ENCODE measurements at places on chromosomes 4 and X.

- ATAC-seq = peak; percentile 47
Observed at GRCh38 chr4:121707344-121707743, 10.6 kb upstream of the ANXA5 start.

DNA sequence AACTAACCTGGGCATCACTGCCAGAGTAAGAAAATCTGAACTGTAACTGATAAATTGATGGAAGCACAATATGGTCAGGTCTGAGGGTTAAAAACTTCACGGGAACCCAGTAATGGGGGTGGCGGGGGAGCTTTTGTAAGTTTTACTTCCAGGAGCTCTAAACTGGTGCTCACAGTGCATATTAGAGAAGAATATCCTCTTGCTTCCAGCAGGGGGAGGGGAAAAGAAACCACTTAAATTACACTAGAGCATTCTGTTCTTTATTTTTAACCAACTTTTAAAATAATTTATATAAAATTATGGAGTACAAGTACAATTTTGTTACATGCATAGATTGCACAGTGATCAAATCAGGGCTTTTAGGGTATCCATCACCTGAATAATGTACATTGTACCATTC is 33.7 kb downstream of the WDR17 start:
- no peak for ATAC-seq

- ATAC-seq = peak; percentile 52
Observed at GRCh38 chr4:139314047-139314800, 11.9 kb upstream of the NDUFC1 start.

- no peak for ATAC-seq
Observed at GRCh38 chrX:131778269-131779218, 234.7 kb downstream of the OR13H1 start.

- ATAC-seq = no peak
Observed at GRCh38 chrX:20315140-20315539, 48.4 kb upstream of the RPS6KA3 start.

- ATAC-seq = no peak
Observed at GRCh38 chrX:118935352-118935751, 39.1 kb upstream of the LONRF3 start.

- ATAC-seq = no peak
Observed at GRCh38 chr4:5338531-5338930, 287.3 kb downstream of the STK32B start.

- ATAC-seq = no peak
Observed at GRCh38 chr4:54185866-54186265, 43.2 kb upstream of the PDGFRA start.

DNA sequence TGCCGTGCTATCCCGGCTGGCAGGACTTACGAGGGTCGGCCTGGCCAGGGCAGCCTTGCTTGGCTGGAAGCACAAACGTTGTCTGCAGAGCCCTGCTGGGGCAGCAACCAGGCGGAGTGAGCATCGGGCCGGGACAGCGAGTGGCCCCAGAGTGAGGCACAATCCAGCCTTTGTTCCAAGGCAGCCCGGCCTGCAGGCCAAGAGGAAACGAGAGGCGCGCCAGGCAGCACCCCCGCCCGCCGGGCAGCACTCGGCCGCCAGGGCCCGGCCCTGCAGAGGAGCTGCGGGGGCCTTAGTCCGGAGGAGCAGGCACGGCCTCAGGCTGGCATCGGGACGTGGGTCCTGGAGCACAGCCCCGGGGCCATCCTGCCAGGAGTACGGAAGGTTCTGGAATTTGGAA is 24.1 kb downstream of the FGFRL1 start:
- ATAC-seq = no peak

GRCh38 chr4:8192748-8193738 is 6.0 kb upstream of the SH3TC1 start:
- peak; percentile 56 for ATAC-seq

DNA sequence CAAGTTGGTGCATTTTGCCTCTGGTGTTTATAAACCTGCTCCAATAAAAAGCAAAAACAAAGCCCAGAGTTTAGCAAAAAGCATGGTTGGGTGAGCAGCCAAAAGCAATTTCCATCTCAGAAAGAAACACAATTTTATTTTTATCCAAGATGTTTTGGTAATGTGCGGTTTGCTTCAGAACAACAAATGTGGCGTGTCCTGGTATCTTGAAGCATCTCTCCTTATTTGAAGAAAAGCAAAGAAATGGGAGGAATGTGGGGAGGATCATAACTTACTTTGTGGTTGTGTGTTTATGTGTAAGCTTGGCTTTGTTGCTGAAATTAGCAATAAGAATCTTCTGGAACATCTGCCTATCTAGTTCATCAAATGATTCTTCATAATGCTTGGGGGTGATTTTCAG is 88.3 kb upstream of the DDX3X start:
- no peak for ATAC-seq

GRCh38 chr4:54315561-54316538 is 86.8 kb downstream of the PDGFRA start:
- ATAC-seq = peak; percentile 89

GRCh38 chr4:84968925-84969324 is 2.4 kb upstream of the WDFY3 start:
- ATAC-seq = no peak

- ATAC-seq = peak; percentile 57
Observed at GRCh38 chr4:89434364-89434988, 126.9 kb upstream of the GPRIN3 start.

DNA sequence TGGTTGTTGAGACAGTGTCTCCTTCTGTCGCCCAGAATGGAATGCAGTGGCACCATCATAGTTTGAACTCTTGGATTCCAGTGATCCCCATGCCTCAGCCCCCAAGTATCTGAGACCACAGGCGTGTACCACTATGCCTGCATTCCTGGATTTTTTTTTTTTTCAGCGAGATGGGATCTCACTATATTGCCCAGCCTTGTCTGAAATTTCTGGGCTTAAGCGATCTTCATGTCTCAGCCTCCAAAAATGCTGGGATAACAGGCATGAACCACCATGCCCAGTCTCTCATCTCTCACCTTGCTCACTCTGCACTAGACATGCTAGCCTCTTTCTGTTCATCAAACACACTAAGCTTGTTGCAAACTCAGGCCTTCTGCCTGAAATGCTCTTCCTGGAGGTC is 104.1 kb downstream of the UBE2K start:
- no peak for ATAC-seq

GRCh38 chrX:88202149-88202548 is 544.9 kb upstream of the CPXCR1 start:
- no peak for ATAC-seq
